ENCODE measurements at places on chromosomes 16 and 17.
A peak's percentile ranks its signal among the peaks of the same experiment; 100 is the strongest.

- no peak for DNase-seq
Observed at GRCh38 chr17:75010683-75011400, 1.6 kb upstream of the MRPL58 start.

GRCh38 chr17:28045304-28045703, 2.8 kb downstream of the NLK start:
- no peak for DNase-seq

DNA sequence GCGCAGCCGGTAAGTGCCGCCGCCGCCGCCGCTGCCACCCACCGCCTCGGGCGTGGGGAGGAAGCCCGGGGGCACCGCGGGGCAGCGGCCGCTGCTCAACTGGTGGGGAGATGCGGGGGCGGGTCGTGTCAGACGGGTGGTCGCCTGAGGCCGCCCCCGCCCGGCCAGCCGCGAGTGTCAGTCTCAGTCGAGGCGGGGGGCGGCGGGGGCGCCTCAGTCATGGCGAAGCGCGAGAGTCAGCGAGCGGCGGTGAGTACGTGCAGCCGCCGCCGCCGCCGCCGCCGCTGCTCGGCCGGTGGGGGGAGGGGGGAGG, 76.2 kb downstream of the CHD9 start:
- no peak for DNase-seq

- no peak for DNase-seq
Observed at GRCh38 chr16:87945351-87946042, 5.7 kb upstream of the BANP start.

- DNase-seq = no peak
Observed at GRCh38 chr17:17041018-17041521, 1.2 kb upstream of the MPRIP start.

- DNase-seq = no peak
Observed at GRCh38 chr16:83602761-83603722, 204.7 kb upstream of the HSBP1 start.

DNA sequence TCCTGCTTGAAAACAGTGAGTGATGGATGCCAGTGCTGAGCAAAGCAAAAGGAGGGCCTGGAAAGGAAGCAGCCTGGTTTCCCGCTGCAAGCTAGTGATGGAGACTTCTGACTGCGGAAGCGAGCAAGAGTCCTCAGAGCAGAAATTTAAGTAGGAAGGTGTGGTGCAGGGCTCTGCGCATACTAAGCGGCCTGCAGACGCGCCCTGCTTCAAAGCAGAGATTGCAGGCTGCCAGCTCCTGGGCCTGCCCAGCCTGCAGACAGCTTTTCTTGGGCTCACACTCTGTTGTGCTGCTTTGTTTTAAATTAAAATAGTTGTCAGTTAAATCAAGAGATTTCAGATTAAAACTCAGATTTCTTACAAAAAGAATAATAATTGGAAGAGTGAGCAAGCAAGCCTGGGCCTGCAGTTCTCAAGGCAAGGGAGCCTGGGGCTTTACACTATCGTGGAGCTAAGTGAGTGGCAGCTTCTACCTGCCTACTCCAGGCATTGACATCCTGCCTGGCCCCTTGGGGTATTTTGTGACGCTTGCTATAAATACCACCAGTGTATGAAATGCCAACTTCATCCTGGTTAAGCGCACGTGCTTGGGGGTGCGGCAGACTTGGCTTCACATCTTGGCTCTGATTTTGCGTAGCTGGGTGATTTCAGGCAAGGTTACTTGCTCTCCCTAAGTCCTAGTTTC, 237.3 kb downstream of the XYLT1 start:
- no peak for DNase-seq

GRCh38 chr17:28521311-28522085, 15.3 kb downstream of the FOXN1 start:
- DNase-seq = no peak

- DNase-seq = no peak
Observed at GRCh38 chr17:29642171-29642611, 19.5 kb upstream of the CORO6 start.

DNA sequence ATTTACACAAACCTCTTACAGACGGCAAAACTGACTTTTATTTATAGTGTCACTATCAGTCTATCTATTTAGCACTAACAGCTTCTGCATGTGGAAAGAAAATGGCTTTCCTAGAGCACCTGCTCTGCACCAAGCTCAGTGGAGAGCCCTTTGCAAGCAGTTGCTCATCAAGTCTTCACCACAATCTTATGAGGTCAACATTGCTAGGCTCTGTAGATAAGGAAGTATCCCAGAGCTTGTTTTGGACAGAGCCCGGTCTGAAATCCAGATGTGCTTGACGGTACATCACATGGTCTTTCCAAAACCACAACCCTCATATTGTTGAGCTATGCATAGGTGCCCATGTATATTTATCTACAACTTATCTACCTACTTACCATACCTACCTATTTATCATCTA, 572.7 kb upstream of the CDH5 start:
- DNase-seq = no peak

DNA sequence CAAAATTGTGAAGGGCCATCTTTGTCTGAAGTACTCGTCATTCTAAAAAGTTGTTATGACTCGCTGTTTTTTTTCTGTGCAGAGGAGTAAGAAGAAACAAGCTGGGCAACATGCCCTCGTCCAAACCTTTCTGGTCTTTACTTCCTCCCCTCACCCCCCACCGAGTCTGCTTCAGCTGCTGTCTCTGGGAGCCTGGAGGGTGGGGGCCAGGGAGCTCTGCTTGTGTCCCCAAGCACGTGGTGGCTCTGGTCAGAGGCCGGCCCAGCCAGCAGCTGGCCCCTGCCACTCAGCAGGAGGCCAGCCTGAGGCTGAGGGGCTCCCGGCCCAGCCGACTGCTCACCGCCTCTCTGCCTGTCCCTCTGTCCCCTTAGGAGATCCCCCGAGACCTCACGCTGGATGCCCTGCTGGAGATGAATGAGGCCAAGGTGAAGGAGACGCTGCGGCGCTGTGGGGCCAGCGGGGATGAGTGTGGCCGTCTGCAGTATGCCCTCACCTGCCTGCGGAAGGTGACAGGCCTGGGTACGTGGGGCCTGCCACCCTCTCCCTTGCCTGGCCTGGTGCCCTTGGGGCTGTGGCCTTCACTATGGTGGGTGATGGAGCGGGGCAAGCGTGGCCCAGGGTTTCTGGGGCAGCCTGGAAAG, 53.7 kb upstream of the LGALS9 start:
- DNase-seq = no peak

- DNase-seq = peak; percentile 92
Observed at GRCh38 chr17:59001158-59001814, 105.4 kb downstream of the TRIM37 start.

DNA sequence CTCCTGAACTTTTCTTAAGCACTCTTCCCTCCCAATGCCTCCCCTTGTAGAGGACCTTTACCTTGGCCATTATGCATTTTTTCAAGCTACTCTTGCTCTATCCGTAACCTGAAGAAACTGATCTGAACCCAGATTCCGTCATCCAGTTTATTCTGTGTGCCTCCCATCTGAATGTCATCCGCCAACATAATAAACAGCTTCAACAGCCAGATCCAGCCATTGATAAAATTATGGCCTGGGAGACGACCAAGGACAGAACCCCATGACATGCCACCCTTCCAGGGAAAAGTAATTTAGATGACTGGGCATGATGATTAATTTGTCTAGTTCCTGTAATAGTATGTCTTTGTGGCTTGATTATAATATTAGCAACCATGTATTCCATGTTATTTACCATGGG, 41.9 kb downstream of the KATNIP start:
- no peak for DNase-seq

DNA sequence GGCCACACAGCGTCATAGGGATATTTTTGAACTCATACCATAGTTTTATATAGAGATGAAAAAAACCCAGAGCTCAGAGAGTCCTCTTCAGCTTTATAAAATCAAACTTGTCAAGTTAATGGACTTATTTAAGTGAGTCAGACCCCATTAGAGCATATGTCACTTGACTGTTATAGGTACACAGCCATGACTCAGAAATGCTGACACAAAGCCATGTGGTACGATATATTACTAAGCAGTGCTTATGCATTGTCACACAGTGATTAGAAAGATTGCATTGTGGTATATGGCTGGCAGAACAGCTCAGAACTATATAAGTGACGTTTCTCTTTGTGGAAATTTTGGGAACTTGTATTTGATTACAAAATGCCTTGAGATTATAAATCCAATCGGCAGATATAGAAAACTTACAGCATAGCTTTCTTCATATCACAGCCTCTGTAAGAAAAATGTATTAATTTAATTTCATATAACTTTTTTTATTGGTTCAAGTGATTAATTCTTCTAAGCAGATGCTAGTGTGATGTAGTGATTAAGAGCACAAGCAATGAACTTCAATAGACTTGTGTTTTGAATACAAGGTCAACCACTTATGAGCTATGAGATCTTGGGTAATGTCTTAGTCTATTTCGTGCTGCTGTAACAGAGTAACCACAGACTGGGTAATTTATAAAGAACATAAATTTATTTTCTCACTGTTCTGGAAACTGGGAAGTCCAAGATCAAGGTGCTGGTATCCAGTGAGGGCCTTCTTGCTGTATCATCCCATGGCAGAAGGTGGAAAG, 25.8 kb upstream of the GINS3 start:
- DNase-seq = no peak

GRCh38 chr16:54875443-54875842, 55.2 kb upstream of the IRX5 start:
- DNase-seq = no peak

DNA sequence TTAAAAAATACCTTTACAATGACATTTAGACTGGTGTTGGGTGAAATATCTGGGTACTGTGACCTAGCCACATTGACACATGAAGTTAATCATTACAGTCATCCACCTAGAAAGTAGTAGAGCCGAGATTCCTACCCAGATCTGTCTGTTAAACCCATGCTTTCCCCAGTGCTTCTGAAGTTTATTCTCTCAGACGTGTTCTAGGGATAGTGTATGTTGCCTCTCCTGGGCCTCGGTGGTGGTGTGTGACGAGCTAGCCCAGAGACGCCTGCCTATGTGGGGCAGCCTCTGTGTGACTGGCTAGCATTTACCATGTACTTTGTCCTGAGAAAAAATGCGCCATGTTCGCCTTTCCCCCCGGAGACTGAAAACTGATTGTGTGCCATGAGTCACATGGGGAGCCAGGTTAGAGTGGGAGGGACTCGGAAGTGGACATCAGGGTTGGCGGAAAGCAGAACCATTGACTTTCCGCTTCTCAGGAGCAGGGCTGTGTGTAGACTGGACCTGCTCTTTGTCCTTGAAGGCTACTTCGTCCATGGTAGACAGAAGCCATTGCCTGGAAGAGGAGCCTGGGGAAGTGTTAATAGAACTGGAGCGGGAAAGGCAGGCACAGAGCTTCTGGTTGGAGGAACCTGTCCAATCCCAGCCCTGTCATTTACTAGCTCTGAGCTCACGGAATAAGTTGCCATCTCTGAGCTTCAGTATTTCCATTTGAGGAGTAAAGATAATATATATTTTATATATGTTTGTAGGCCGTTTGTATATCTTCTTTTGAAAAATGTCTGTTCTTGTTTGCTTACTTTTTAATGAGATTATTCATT, 235.5 kb downstream of the SNX29 start:
- no peak for DNase-seq

DNA sequence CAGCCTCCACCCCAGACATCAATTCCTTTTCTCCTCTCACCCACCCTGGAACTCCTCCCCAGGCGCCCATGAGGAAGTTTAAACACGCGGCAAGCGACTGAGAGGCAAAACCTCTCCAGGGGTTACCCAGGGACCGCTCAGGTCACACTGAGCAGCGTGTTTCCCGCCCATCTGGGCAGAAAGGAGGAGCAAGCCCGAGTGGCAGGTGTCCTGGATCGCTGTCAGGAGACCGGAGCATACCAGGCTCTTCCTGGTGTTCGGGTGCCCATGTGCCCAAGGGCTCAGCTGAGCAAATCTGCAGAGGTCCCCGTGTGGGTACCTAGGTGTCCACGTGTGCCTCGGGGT, 491 bp downstream of the SLC25A19 start:
- peak; percentile 77 for DNase-seq

GRCh38 chr16:86384980-86385379, 125.3 kb upstream of the FOXF1 start:
- no peak for DNase-seq

GRCh38 chr17:66472123-66472522, 169.7 kb downstream of the PRKCA start:
- no peak for DNase-seq

DNA sequence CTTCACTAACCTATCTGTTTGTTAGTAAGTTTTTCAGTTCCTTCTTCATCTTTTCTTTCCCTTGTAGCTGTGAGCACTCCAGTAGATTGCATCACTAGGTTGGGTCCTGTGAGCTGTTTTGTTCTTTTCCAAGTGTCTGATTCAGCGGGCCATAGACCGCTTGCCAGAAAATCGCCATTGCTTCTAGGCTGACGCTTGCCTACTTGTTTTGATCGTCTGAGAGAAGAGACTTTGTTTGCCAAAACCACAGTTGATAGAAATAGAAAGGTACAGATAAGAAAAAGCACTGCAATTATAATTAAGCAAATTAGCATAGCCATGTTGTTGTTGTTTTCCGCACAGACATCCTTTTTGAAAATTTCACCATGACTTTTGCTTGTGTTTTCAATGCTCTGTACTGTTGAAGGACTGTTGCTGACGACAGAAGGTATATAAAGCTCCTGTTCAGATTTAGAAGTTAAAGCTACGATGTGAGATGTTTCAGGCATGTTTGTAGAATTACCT, 3.1 kb downstream of the EVI2A start:
- DNase-seq = peak; percentile 68

GRCh38 chr16:1042866-1043265, 29.7 kb upstream of the SSTR5 start:
- no peak for DNase-seq

GRCh38 chr17:82333279-82334171, at the start of gene SECTM1:
Gene SECTM1, minus strand, starts transcription at chr17:82333766. Its CDS starts 6,526 bp downstream, at chr17:82327240.
- no peak for DNase-seq

DNA sequence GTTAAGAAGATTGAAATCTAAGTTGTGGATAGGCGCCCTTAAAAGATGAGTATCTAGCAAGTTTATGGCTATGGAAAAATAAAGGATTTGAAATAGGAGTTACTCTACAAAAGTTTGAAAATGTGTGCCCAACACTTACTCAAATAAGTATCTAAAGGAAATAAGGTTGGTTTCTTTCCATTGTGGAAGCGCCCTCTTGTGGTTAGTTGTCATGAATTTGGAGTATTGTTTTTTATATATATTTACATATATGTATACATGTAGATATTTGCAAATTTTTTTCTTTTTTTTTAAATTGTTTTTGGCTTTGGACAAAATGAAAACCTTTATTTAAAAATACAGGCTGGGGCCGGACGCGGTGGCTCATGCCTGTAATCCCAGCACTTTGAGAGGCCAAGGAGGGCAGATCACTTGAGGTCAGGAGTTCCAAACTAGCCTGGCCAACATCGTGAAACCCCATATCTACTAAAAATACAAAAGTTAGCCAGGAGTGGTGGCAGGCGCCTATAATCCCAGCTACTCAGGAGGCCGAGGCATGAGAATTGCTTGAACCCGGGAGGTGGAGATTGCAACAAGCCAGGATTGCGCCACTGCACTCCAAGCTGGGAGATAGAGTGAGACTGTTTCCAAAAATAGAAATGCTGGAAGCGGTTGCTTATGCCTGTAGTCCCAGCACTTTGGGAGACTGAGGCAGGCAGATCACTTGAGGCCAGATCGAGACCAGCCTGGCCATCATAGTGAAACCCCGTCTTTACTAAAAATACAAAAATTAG, 24.0 kb upstream of the VPS4A start:
- DNase-seq = peak; percentile 46

GRCh38 chr17:57448759-57449283, 192.5 kb downstream of the MSI2 start:
- no peak for DNase-seq

All from activated CD8-positive, alpha-beta memory T cell treated with anti-CD3 and anti-CD28 coated beads, Interleukin-2, amount 10 ng/mL, durations not matched to agents 7 days and 5 days (primary cell).